ENCODE measurements at places on chromosomes 7 and 10. TPM values are rescaled to one million over a fixed set of nuclear protein-coding genes. Genes with fewer than 3 reads are reported as not detected.

CALML5 gene
- not detected for total RNA-seq

ASAH2 gene
- 2.5 TPM for total RNA-seq

OPN4 gene
- total RNA-seq = not detected

SPACDR gene
- not detected for total RNA-seq

SLC26A3 gene
- not detected for total RNA-seq

ZNF853 gene
- 17.5 TPM for total RNA-seq

HMX2 gene
- not detected for total RNA-seq

OPN1SW gene
- not detected for total RNA-seq

TRIM50 gene
- total RNA-seq = not detected

BAMBI gene
- total RNA-seq = 1.9 TPM

HKDC1 gene
- 3.1 TPM for total RNA-seq

Measured in parietal lobe (tissue), 2 donors.